MM.1S (cell line): ENCODE measurements at places on chromosomes 12 and 14.

GRCh38 chr14:105131241-105131640, 37.3 kb downstream of the JAG2 start:
- no peak for DNase-seq

- DNase-seq = peak; percentile 86
Observed at GRCh38 chr12:100329800-100330199, 27.1 kb upstream of the SLC17A8 start.

DNA sequence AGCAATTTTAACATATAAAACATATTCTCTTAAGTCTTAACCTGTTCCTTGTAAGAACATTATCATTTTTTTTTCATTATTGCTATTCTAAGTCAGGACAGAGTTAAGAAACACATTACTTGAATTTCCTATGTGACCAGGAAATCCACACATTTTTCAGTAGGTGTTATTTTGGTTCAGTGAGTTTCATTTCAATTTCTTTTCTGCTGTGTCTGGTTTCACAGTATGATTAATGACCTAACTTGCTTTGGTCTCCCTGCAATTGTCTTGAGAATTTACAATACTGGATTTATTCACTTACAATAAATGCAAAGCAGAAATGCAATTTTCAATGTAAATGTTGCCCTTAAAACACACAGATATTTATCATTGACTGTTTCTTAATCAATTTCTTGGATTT, 396.9 kb upstream of the TMTC1 start:
- DNase-seq = peak; percentile 39

DNA sequence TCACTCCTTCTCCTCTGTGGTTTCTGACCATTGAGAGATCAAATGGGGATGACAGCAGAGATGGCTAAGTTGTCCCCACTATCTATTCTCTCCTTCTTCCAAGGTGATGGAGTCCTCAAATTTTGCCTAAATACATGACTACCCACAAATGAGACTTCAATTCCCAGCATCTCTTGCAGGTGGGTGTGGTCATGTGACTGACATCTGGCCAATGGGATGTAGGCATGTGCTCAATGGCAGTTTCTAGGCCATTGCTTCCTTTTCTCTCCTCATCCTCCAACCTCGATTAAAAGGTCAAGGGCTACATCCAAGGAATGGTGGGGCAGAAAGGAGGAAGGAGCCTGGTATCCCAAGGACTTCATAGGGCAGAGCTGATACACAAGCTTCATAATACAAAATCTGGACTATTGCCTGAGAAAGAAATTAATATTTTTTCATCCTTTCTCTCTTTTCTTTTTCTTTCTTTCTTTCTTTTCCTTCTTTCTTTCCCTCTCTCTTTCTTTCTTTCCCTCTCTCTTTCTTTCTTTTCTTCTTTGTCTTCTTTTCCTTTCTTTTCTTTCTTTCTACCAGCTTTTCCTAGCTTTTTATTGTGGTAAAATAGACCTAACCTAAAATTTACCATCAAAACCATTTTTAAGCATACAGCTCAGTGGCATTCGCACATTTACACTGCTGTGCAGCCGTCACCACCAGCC, 100.9 kb upstream of the PRB2 start:
- no peak for DNase-seq

DNA sequence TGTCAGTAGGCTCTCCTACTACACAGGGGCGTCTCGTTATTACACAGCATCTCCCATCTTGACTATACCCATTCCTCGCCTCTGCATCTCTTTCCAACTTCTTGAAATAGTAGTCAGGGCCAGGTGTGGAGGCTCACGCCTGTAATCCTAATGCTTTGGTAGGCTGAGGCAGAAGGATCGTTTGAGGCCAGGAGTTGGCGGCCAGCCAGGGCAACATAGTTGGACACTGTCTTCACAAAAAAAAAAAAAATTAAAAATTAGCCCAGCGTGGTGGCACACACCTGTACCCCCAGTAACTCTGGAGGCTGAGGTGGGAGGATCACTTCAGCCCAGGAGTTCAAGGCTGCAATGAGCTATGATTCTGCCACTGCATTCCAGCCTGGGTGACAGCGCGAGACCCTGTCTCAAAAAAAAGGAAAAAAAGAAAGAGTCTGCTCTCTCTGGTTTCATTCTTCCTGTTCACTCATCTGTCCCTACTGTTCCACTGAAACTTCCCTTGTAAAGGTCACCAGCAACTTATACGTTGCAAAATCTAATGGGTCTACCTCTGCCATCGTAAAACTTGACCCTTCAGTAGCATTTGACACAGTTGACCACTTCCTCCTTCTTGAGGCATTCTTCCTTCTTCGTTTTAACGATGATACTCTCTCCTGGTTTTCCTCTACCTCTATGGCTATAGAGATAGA, 41.0 kb upstream of the PTGR2 start:
- no peak for DNase-seq

- no peak for DNase-seq
Observed at GRCh38 chr14:38039496-38039895, 168.2 kb upstream of the SSTR1 start.

DNA sequence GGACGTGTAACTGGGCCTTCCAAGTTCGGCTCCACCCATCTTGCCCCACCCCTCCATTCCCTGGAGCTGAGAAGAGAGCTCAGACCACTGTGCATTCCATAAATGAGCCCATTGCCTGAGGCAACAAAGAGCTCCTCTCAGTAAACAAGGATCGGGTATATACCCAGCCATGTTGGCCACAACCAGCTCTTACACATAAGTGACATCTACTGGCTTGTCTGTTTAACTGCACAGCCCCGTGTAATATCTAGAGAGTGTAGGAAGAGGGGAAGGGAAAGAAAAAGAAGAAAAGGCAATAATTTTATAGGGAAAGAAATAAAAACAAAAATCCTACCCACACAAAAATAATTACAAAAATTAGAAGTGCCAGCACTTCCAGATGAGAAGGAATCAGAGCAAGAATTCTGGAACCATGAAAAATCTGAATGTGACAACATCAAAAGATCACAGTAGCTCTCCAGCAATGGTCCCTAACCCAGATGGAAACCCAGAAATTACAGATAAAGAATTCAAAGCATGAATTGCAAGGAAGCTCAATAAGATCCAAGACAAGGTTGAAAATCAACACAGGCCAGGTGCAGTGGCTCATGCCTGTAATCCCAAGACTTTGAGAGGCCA, 308.1 kb downstream of the RPAP3 start:
- peak; percentile 73 for DNase-seq

GRCh38 chr14:50599700-50600444, 39.9 kb downstream of the ATL1 start:
- DNase-seq = peak; percentile 14

DNA sequence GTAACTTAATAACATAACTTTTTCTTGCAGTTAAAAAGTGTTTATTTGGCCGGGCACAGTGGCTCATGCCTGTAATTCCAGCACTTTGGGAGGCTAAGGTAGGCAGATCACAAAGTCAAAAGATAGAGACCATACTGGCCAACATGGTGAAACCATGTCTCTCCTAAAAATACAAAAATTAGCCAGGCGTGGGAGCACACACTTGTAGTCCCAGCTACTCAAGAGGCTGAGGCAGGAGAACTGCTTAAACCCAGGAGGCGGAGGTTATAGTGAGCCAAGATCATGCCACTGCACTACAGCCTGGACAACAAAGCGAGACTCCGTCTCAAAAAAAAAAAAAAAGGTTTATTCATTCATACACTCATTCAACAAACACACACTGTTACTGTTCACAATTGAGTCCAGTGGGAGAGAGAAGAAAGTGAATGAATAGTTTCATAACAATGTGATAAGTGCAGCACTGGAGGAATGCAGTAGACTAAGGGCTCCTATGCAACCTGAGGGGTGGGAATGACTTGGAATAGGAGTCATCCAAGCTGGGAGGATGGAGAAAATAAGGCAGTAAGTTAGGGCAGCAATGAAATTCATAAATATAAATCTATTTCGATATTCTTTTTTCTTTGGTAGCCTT, 19.8 kb downstream of the DAD1 start:
- no peak for DNase-seq

GRCh38 chr12:48128800-48129199, 9.6 kb downstream of the PFKM start:
- DNase-seq = no peak

DNA sequence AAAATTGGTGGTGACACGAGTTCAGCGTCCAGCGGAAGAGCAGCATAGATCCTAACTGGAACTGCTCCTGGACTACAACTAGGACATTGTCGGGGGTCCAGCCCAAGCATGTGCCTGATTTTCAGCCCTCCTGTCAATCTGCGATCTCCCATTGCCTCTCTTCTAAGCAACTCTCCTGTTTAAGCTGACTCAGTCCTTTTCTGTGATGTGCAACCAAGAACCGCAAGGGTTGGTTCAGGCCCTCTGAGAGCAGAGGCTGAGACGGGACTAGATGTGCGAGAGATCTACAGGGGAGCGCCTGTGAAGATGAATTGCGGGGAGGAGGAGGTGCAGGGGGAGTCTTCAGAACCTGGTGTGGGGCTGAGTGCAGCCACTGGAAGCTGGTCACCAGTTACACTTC, 3.7 kb upstream of the PAPLN start:
- DNase-seq = no peak

DNA sequence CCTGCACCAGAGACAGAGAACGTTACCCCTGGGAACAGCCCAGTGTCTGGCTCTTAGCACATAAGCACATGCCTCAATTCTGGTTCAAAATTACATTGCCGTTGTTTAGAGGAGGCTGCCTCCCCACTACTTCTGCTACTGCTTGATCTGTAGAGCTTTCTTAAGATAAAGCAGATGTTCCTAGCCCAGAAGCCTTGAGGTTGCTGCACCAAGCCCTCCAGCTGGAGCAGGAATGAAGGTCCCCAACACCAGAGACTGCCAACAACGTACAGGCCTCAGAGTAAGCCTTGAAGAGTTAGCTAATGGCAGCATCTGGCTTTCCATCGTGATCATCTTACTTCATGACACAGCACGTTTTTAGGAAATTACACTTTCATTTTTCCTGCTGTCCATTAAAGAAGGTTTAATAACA, 34.7 kb upstream of the AMIGO2 start:
- no peak for DNase-seq

DNA sequence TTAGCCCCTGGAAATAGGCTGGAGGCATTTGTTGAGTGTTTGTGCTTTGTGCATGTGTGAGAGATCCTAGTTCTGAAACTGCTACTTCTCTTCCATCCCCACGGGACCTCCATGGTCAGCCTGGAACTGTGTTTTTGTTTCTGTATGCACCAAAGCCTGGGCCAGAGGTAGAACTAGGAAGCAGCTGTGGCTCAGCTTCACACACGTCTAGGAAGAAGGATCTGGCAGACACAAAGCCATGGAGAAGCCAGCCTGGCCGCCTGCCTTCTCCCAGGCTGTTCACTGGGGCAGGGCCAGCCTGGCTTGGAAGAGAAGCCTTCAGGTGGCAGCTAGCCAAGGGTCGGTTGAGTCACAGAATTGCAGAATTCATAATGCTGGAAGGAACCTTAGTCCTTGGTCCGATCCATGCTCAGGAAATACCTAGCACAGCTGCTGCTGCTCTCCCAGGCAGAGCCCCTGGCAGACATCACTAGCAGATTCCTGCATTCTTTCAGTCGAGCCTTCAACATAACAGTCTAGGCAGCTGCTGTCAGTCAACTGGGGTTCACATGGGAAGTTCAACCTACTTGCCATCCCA, 27.0 kb downstream of the RIN3 start:
- no peak for DNase-seq

DNA sequence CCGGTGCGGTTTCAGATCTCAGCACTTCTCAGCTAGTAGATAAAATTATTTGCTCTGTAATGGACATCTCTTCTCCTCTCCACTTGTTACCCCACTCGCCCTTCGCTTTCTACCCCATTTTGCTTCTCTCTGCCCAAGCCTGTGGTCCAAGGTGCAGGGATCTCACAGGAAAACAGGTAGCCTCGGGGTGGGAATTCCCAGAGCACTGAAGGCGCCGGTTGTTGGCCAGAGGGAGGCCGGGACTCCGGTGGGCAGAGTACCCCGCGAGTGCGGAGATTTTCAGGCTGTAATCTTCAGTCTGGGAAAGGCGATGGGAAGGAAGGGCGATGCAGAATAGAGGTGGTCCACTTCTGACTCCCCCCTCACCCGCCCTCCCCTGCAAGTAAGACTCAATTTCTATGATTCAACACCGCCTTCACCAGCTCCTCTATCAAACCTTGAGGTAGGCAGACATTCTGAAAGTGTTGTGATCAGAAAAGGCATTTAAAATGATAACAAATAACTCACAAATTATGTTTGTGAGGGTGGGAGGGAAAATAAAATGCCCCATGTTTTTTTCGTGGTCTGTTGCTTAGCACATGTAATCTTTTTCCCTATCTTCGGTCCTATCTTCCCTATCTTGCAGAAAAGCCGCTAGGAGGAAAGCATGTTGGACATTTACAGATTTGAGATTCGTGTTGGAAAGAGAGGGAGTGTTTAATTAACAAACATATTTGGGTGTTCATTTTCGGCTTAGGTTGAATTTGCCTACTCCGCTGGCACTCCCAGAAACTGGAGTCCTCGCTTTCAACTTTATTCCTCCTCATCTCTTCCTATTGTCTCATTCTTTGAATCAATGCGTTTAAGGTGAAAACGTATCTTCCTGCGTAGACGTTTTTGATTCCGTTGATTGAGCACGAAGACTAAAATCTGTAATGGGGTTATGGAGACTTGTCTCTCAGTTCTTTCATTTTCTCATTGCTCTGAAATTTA, 8.5 kb downstream of the FOXG1 start:
- DNase-seq = no peak

- no peak for DNase-seq
Observed at GRCh38 chr14:62373944-62374343, 611.7 kb downstream of the SNAPC1 start.

DNA sequence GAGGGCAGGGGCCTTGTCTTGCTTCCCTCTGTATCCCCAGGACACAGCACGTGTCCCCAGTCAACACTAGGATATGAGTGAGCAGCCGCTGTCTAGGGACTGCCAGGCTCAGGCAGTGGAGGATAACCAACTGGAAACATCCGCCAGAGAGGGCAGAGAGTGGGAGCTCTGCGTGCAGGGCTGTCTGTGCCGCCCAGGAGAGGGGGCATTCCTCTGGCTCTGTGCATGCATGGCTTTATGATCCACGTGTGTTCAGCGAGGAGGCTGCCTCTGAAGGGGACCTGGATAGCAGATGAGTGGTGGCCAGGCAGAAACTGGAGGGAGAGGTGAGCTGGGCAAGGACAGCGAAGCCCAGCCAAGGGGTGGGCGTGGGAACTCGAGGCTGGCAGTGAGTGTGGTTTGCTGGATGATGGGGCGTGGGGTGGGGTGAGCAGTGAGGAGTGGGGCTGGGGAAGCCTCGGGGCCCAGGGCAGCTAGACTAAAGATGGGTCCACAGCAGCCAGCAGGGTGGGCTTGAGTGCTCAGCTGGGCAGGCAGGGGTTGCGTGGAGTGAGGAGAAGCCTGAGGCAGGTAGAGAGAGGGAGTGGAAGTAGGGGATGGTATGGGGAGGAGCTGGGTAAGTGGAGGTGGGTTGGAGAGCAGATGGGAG, 72.9 kb downstream of the PRIMA1 start:
- no peak for DNase-seq
